ENCODE measurements at places on chromosomes 16 and 17. TPM values are rescaled to one million over a fixed set of nuclear protein-coding genes. Genes with fewer than 3 reads are reported as not detected.

The ASB16 gene
- total RNA-seq = 0.17 TPM

The SHCBP1 gene
- 9.7 TPM for total RNA-seq

The ZP2 gene
- total RNA-seq = 0.23 TPM

The NPIPA5 gene
- total RNA-seq = 0.98 TPM

The TEKT1 gene
- total RNA-seq = not detected

DNA sequence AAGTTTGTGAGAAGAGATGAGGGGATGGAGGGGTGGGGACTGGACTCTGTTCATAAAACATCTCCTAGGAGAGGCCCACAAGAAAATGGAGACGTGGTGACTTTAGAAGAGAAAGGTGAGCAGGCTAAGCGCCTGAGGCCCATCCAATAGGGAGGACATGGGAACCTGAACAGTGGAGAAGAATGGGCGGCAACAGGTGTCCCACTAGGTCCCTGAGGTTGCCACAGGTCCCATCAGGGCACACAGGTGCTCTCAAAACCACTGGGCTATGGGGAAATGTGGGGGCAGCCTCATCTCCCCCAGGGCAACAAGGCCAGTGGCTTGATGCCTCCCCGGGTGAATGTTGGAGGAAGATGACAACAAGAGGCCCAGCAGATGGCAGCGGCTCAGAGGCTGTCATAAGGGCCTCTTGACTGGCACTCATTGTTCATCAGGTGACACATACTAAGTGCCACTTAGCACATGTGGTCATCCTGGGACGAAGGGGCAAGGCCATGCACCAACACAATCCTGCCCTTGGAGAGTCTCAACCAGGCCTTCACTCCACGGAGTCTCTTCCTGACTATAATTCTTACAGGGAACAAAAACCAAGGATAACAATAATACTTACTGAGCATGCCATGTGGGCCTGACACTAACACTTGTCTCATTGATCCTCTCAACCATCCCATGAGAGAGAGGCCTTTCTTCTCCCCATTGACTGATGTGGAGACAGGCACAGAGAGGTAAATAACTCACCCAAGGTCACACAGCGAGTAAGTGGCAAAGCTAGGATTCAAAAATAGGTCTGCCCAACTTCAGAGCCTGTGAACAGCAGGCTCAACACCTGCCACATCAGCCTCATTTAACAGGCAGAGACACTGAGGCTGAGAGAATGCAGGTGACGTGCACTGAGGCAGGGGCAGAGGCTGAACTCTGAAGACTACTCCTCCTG is 38.0 kb downstream of the CUEDC1 start:
- DNase-seq = no peak

- DNase-seq = no peak
These were observed 23.9 kb downstream of the ARHGAP27 start for GRCh38 chr17:45408611-45409421.

- no peak for DNase-seq
These were observed 125.5 kb upstream of the CACNG3 start for GRCh38 chr16:24130494-24131085.

DNA sequence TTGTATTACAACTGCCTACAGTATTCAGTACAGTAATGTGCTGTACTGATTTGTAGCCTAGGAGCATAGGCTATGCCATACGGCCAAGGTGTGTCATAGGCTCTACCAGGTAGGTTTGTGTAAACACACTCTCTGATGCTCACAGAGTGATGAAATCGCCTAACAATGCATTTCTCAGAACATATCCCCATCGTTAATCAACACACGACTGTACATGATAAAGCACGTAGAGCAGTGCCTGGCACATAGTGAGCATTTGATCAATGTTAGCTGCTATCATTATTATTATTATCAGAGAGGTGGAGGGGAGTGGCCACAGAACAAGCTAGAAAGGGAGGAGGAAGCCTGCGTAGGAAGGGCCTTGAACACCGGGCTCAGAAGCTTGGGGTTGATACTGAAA is 81.1 kb upstream of the LHX1 start:
- no peak for DNase-seq

- DNase-seq = no peak
These were observed 44.1 kb downstream of the ABCC1 start for GRCh38 chr16:15993541-15993940.

- DNase-seq = peak; percentile 13
These were observed 311.4 kb upstream of the GOT2 start for GRCh38 chr16:59045501-59045900.

DNA sequence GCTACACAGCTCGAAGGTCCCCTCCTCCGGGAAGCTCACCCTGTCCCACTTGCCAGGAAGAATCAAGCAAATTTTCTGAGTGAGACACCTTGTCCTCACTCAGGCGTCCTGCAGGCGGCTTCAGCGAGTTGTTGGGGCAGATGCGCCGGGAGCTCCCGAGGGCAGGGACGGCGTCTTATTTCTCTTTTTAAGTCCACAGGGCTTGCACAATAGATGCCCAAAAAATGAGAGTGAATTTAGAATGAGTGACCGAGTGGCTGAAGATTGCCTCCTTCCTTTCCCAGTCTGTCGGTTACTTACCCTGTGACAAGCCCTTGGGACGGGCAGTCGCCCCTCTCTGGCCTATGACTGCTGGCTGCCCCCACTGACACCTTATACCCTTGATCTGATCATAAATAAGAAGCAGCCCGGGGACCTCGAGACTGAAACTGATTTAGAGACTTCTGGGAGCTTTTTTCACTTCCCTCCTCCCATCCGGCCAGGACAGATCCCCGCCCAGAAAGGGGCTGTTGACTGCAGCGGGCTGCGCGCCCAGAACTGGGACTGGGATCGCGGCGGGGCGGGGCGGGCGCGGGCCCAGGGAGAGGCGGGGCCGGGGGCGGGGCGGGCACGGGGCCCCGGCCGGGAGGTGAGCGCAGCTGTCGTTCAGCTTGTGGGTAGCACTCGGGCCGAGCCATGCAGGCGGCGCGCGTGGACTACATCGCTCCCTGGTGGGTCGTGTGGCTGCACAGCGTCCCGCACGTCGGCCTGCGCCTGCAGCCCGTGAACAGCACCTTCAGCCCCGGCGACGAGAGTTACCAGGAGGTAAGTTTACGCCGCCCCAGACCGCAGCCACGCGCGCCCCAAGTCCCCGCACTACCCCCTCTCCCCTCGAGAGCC is at the start of gene TTYH2:
Gene TTYH2 (plus strand): TSS at position 659 of the 879 bp plus-strand sequence. CDS start 17 bp downstream, at position 676.
- peak; percentile 66 for DNase-seq

DNA sequence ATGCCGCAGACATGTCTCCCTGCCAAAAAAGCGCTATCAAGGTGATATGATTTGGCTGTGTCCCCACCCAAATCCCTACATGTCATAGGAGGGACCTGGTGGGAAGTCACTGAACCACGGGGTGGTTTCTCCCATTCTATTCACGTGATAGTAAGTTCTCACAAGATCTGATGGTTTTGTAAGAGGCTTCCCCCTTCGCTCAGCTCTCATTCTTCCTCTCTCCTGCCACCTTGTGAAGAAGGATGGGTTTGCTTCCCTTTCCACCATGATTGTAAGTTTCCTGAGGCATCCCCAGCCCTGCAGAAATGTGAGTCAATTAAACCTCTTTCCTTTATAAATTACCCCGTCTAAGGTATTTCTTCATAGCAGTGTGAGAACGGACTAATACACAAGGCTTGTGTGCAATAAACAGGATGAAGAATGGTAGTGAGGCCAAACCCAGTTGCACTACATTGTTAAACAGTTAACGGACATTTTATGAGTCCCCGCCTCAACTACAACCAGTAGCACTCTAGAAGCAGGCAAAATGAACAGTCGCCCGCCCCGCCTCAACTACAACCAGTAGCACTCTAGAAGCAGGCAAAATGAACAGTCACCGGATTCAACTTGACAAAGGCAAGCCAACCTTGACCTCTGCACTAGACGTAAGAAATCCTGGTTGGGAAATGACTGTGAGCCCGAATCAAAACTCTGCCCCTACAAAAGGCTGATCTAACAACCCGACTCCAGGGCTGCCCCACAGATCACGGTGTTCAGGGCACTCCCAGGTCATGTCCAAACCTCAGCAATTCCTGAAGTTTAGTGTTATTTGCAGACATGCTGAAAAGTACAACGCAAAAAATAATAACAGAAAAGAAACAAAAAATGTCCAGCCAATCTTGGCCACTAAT is 26.3 kb downstream of the VPS53 start:
- DNase-seq = peak; percentile 66

GRCh38 chr17:82235775-82236141 is 6.9 kb downstream of the SLC16A3 start:
- DNase-seq = no peak

- DNase-seq = no peak
These were observed 10.3 kb upstream of the AKAP10 start for GRCh38 chr17:19987897-19988296.

GRCh38 chr17:2705888-2706795 is 5.4 kb downstream of the CLUH start:
- DNase-seq = no peak

GRCh38 chr16:86020971-86021370 is 122.0 kb downstream of the IRF8 start:
- no peak for DNase-seq

DNA sequence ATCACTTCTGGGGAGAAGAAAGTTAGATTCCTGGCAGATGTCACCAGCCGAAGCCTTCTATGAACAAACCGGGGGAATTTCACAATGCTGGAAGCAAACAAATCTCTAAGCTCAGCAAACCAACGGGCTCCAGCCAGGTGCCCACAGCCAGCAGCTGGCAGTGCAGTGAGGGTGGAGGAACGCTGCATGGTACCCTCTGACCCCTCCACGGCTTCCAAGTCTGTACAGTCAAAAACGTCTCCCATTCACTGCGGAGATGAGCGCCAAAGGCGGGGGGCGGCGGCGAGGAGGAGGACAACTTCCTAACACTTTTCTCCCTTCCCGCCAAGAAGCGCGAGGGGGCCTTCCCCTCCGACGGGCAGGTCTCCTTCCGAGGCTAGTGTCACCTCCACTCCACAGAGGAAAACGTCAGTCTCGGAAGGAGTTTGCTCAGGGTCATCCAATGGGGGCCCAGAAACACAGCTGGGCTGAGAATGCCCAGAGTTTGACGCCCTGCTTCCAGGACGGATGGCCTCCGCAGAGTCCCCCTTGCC is 924 bp downstream of the ZNF598 start:
- DNase-seq = peak; percentile 47

DNA sequence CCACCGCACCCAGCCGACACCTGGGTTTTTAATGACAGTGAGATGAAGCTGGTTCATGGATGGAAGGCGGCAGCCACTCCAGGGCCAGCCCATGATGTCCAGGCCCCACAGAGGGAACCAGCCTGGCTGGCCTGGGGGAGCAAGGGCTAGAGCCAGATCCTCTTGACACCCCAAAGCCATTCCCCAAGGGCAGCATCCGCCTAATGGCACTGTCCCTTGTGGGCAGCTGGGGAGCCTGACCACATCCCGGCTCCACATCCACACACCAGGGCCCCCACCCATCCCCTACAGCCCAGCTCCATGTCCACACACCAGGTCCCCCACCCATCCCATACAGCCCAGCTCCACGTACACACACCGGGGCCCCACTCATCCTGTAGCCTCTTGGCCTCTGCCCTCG is 53.3 kb upstream of the ACSF3 start:
- no peak for DNase-seq

DNA sequence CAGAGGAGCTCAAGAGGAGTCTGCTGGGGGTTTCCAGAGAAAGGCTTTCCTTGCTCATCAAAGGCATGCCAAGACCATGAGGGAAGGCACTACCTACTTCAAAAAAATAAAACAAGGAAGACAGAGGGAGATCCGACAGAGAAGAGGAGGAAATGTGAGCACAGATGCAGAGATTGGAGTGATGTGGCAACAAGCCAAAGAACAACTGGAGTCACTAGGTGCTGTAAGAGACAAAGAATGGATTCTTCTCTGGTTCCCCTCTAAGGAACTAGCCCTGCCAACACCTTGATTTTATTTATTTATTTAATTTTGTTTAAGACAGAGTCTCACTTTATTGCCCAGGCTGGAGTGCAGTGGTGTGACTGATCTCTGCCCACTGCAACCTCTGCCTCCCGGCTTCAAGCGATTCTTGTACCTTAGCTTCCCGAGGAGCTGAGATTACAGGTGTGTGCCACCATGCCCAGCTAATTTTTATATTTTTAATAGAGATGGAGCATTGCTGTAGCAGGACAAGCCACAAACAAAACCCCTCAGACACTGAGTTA is 13.8 kb upstream of the ACSF2 start:
- DNase-seq = no peak

DNA sequence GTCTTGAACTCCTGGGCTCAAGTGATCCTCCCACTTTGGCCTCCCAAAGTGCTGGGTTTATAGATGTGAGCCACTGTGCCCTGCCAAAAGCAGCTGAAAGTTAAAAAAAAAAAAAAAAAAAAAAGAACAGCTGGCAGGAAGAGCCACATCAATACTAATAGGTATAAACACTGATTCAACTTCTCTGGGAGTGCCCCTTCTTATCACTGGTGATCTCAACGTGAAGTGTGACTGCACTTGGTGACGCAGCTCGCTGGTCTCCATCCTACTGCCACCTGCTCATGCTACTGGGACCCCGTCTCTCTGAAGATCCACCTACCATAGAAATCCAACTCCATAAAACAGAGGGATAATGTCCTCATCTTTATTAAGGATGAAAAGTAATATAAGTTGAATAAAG is 40.8 kb downstream of the RNF157 start:
- no peak for DNase-seq

GRCh38 chr16:88017587-88018101 is 66.4 kb downstream of the BANP start:
- no peak for DNase-seq

DNA sequence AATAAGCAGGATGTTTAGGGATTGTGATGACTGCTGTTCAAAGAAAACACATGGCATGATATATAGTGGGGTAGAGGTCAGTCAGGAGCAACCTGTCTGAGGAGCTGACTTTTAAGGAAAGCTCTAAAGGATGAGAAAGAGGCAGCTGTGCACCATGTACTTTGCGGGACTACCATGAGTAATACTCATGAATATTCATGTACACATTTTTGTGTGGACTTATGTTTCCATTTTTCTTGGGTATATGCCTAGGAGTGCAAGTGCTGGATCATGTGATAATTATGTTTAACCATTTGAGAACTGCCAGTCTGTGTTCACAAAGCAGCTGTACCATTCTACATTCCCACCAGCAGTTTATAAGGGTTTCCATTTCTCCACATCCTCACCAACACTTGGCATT is 35.8 kb downstream of the BEAN1 start:
- no peak for DNase-seq

DNA sequence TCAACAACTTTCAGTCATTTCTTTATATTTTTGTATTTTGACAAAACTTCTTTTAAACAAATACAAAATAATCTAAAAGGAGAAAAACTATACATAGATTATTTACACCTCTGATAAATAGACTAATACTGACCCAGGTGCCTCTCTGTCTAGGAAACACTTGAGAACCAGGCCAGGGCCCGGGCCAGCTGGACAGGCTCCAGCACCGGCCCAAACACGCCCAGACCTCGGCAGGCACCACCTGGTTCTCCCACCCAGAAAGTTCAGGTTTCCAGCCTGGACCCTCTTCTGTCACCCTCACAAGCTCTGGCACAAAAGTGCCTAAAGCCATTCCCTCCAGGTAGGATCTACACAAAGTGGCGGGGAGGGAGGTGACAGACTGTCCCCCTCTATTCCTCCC is 97.0 kb upstream of the DNAH17 start:
- no peak for DNase-seq
